Endothelial cell (in vitro differentiated cells): ENCODE measurements at places on chromosomes 6 and 20.

GRCh38 chr6:45718871-45719270 lies 296.8 kb downstream of the CLIC5 start:
- DNase-seq, result no peak

DNA sequence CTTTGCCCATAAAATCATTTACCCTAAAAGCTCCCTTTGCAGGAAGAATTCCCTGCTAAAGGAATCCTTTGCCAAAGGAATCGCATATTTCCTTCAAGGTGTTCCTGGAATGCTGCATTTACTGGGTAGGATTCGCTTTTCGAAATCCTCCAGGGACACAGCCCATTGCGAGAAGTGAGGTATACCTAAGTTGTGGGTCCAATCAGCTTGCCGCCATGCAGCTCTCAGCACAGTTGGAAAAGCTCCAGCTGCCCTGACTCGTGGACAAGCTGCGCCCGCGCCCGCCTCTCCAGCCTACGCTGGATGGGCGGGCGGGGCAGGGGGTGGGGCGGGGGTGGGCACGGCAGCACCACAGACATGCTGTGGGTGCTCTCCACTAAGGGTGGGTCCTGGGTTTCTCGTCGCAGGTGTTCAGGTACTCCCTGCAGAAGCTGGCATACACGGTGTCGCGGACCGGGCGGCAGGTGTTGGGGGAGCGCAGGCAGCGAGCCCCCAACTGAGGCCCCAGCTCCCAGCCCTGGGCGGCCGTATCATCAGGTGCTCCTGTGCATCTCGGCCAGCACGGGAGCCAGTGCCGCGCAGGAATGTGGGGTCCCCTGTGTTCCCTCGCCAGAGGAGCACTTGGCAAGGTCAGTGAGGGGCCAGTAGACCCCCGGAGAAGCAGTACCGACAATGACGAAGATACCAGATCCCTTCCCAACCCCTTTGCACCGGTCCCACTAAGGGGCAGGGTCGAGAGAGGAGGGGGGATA lies 1.4 kb downstream of the NNAT start:
- DNase-seq, result no peak

DNA sequence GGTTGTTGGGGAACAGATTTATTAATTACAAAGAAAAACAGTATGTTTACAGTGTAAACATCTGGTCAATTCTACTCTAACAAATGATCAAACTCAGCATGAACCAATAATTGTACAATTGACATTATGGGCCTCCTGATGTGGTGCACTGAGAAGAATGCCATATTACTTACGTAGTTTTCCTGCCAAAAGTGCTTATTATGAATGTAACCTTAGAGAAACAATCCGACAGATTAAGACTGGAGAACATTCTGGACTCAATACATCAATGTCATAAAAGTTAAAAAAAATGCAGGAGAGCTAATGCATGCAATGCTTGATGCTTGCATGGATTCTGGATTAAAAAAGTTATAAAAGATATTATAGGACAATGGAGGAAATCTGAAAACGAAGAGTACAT lies 69.0 kb downstream of the LYRM4 start:
- DNase-seq, result no peak

DNA sequence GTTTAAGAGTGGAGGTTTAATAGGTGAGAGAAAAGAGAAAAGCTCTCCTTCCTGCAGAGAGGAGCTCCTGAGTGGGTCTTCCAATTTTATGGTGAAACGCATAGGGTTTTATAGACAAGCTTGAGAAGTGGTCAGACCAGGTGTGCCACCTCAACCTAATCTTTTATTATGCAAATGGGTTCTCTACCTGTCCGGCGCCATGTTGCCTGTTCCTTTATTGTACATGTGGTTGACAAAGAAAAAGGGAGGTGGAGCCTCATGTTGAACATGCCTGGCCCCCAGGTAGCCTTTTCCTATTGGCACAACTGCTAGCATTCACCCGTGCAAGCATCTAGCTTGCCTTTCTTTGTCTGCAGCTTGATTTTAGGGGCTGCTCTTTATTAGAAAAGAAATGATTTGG lies 115.9 kb upstream of the F13A1 start:
- no peak for DNase-seq

DNA sequence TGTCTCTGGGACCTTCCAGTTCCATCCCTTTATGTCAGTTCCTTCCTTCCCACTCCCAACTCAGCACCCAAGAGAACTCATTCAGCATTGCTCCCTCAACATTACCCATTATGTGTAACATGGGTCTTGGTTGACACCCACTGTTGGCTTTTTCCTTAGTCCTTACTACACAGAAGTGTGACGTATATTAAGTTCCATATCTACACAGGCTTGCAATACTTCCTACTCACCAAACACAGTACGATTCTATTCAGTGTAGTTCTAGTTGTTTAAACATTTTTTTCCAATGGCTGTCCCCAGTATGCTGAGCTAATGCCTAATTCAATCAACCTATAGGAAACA lies 37.7 kb downstream of the ARHGAP18 start:
- DNase-seq, result no peak

GRCh38 chr6:157831424-157832249 lies 8.6 kb downstream of the SNX9 start:
- peak; percentile 26 for DNase-seq

GRCh38 chr20:52789716-52790115 lies 182.4 kb upstream of the TSHZ2 start:
- DNase-seq, result no peak

DNA sequence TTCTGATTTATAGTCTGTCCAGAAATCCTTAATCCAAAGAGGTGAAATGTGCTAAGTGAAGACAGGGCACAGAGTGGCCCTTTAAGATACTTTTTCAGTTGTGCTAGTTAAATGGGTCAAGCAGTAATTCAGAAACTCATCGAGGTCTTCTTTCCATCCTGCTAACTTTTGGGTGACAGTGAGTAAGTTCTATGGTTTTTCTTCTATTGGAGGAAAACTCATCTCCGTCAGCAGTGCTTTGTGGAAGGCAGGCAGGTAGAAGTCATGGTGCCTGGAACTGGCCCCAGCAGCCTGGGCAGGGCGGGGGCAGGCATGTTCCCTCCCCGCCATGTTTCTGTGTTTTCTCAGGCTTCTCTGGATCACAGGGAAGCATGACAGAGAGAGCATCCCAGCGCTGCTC lies 66.5 kb upstream of the SCP2D1 start:
- DNase-seq, result no peak

DNA sequence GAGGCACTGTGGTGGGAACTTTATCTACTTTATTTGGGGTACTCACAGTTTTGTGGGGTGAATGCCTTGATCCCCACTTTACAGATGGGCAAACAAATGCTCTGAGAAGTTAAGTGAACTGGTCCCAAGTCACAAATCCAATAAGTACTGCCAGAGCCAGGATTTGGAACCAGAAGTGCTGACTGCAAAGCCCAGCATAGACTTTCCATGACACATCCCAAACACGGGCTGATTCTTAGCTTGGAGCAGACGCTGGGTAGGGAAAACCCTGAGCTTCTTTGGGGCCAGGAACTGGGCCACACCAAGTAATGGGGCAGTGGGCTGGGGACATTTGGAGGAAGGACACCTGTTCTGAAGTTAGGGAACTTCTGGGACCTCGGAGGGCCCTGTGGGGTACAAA lies 20.3 kb downstream of the RIN2 start:
- no peak for DNase-seq

DNA sequence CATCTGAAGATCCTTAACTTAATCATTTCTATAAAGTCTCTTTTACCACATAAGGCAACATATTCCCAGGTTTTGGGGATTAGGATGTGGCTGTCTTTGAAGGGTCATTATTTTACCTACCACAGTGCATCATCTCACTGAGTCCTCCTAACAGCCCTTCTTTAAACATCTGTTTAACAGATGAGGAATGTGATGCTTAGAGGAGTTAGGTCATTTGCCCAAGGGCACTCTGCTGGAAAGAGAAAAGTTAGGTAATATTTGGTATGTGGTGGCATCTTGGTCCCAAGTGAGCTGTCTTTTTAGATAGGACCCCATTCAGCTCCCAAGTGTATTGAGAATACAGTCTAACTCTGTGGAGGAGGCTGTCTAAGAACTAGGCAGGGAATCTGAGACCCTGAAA lies 11.0 kb downstream of the MMP24 start:
- DNase-seq, result no peak

DNA sequence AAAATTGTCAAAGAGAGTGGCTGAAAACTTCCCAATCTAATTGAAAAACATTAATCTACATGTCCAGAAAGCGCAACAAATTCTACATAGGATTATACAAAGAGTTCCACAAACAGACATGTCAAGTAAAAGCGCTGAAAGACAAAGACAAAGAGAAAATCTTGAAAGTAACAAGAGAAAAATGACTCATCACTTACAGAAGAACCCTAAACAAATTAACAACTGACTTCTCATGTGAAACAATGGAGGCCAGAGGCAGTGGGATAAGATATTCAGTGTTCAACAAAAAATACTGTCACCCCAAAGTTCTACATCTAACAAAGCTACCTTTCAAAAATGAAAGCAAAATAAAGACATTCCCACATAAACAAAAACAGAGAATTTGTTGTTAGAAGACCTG lies 2.0 kb upstream of the POM121L2 start:
- DNase-seq, result no peak

GRCh38 chr6:34514593-34515472 lies 41.3 kb downstream of the SPDEF start:
- peak; percentile 54 for DNase-seq

DNA sequence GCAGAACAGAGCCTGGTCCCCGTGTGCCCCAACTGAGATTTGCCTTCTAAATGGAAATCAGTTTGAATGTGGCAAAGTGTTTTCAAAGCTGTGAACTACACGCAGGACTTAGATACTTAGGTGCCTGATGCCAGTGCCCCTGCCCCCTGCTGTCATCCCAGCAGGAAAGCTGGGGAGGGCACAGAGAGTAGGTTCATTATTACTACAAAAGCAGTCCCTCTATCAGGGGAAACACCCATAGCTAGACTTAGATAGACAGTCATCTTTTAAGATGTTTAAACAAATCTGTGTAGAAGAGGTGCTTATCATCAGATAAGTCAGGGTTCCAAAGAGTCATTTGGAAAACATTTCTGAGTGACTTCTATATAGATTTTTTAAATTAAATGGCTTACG lies 155.0 kb upstream of the SNX9 start:
- no peak for DNase-seq

GRCh38 chr6:112320561-112321318 lies 26.4 kb upstream of the RFPL4B start:
- DNase-seq, result no peak

DNA sequence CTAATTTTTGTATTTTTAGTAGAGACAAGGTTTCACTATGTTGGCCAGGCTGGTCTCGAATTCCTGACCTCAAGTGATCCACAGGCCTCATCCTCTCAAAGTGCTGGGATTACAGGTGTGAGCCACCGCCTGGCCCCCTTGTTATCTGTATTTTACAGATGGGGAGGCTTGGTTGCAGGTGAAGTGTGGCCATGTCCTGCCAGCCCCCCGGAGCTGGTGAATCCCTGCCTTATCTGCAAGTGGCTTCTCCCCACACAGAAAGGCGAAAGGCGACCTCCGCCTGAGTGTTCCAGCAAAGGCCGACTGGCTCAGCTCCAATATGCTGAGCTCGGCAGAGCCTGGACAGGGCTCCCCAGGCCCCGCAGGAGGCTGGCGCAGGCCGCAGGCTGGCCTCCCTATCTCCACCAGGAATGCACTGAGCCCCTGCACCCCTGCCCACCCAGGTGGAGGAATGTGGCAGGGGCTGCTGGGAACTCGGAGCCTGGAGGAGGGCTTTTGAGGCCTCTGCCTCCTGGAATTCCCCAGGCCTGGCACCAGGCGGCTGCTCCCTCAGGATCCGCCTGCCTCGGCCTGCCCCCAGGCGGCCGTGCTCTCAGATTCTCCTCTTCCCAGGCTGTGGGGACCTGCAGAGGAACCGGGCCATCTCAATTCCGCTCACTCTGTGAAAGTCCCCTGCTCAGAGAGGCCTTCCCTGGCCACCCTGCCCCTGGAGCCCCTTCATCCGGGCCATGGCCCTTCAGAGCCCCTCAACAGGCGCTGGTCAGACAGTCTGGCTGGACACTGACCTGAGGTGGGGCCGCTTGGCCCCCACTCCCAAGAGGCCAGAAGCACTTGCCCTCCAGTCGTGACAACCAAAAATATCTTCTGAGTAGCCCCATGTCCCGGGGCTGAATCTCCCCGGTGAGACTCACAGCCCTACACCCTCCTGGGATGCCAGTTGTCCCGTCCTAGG lies 9.3 kb upstream of the LAMA5 start:
- DNase-seq, result peak; percentile 49

DNA sequence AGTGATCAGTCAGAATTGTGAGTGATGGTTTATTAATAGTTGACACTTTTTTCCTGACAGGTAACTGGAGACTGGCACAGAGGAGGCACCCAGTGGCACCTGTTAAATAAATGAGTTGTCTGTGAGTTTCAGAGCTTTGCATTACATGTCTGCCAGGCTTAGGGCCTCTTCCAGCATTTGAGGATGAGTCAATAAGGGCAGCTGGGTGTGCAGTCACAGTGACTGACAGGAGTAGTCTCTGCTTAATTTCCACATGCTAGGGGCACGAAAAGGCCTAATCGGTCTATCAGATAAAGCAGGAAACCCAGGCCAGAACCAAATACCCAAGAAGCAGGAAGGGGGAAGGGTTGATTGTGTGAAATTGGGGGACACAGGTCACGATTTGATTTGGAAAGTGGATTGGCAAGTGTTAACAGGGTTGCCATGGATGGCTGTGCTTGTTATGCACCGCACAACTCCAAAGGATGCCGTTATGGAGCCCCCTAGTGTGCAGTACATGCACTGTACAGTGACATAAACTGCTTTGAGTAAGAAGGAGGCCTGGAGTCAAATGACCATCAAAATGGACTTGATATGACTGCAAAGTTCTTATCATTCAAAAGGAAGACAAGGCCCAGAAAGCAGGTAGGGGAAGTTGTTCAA lies 111.9 kb upstream of the GGTLC1 start:
- DNase-seq, result peak; percentile 63

GRCh38 chr6:4636881-4637224 lies 139.4 kb upstream of the CDYL start:
- no peak for DNase-seq

DNA sequence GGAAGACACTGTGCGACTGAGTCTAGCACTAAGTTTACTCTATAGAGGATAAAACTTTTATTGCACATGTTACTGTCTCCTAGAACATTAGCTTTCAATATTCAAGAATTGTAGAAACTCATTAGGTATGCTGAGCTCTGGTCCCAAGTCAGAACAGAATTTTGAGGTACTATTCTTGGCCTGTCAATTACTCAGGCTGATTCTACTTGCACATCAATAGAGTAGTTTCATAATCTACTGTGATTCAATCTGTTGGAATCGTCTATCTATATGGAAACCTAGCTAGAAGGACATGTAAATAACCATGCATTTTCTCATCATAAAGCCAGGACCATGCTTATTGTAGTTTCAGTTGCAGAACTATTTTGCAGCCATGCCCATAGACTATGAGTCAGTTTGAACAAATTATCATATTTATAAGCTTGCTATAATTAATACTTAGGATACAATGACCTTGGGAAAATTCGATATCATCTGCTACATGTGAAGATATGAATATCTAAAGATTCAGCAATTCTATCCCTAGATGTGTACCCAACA lies 41.6 kb downstream of the FLRT3 start:
- DNase-seq, result no peak

DNA sequence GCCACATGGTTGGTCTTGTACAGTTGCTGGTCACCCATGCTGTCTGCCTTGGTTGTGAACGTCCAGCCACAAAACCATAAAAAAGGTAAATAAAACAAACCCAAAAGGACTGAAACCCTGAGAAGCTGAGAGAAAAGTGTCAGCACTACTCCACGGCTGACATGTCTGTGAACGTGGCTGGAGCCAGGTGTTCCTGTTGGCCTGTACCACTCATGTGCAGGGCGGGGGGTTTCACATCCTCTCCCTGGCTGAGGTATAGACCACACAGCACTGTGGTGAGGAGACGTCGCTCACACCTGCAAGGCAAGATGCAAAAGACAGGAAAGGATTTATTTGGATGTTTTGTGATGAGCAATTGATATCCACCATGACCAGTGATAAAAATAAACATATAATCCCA lies 51.9 kb upstream of the MRPS10 start:
- no peak for DNase-seq
